Fibroblast of skin of scalp (primary cell): ENCODE measurements at places on chromosomes 6 and 20.

- no peak for DNase-seq
Observed at GRCh38 chr6:111784433-111784832, 88.8 kb downstream of the FYN start.

- no peak for DNase-seq
Observed at GRCh38 chr6:43207286-43207685, 22.0 kb downstream of the DNPH1 start.

DNA sequence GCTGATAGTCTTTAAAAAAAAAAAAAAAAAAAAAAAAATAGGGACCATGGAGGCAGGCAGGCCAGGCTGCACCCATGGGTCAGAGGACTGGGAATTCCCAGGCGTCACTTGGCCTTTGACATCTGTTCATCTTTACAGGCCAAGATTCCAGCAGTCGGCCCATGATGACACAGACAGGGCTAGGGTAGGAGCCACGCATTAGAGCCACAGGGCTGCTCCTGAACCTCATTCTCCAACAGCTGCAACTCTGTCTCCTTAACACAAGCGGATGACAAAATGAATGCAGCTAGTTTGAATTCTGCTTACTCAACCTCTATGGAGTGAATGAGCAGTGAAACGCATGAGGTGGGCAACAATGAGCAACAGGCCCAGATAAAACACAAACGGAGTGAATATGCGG is 126.4 kb downstream of the LY86 start:
- no peak for DNase-seq

DNA sequence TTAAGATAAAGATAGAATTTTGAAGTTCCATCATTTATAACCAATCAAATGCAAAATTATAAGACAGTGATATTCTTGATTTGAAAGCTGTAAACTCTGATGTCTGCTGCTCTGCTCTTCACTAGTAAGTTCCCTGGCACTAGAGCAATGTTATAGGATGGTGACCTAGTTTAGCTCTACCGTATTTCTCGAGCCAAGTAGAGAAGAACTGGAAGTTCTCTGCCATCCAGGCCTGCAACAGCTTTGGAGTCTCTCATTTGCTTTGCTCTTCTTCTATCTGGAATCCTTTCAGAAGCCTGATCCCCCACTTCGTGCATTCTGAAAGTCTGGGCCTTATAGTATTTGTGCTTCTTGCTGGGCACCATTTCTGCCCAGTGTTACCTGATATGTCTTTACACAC is 100.3 kb downstream of the PLCB1 start:
- DNase-seq = no peak

GRCh38 chr6:85561750-85562357 is 31.8 kb downstream of the SNX14 start:
- DNase-seq = no peak

DNA sequence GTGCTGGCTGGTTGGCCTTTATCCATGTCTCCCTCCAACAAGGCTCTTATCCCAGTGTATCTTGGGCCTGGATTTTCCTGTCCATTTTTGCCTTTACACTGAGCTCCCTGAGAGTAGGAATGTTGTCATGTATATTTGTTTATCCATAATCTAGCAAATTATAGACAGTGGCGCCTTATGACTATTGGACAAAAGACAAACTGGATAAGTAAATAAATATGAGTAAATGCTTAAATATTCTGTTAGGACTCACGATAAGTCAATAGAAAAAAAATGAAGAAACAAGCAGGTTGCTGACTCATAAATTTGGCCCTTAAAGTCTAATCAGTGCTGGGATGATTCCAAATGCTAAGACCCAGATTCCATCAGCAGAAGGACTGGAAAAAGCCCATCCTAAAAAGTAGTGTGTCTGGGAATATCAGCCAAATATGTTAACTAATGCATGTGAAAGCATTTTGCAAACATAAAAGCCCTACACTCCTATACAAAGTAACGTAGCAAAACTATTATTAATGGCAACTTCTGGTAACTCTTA is 55.0 kb upstream of the PCSK2 start:
- peak; percentile 36 for DNase-seq

- DNase-seq = no peak
Observed at GRCh38 chr6:3651698-3652229, 99.7 kb downstream of the PXDC1 start.

- peak; percentile 61 for DNase-seq
Observed at GRCh38 chr6:52233975-52234823, 10.1 kb downstream of the IL17F start.
